ENCODE measurements at places on chromosomes 3 and 15.

DNA sequence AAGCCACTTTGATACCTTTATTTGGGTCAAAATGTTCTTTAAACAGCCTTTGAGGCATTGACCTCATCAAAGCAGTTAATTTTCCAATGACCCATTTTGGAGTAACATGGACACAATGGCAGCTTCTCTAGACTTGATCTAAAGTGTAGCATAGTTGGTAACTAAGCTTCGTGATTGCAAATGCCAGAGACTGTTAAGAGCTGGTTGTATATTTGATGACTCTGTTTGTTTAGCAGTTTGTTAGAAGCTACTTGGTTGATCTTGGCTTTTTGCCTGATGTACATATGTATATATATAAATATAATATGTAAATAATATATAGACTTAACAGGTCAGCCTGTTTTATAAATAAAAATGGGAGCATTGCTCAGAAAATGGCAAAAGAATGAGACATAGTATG lies 68.4 kb downstream of the MITF start:
- DNase-seq = no peak

- DNase-seq = no peak
Observed at GRCh38 chr15:69735121-69735520, 282.5 kb downstream of the RPLP1 start.

DNA sequence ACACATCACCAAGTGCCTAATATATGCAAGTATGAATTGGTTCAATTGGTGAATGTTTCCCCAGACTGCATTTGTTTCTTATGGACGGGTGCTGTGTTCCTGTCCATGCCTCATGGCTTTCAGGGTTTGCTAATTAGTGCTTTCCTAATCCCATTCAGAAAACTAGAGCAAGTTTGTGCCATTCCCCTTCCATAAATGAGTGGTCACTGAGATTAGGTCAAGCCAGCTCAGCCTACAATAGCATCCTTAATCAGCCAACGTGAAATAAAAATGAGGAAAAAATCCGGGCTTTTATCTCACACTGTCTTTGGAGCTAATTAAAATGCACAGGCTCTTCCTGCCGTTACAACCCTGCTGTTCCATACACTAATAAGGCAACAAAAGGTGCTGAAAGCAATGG lies 788.8 kb downstream of the ROBO1 start:
- no peak for DNase-seq

DNA sequence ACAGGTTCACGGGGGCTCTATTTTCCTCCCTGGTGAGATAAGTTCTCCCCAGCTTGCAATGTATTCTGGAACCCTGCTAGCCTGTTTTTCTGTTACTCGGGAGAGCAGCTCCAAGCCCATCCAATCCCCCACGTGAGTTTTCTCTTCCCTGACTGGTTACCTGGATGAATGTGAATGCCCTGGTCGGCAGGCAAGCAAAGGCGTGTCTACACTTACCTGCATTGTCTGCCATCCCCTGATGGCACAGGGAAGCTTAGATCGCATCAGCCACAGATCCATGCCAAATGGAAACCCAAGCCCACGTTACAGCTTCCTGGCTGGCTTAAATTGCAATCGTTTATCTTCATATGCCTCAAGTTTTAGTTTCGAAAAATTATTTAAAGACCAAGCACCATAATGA lies 149.9 kb downstream of the FOXP1 start:
- no peak for DNase-seq

DNA sequence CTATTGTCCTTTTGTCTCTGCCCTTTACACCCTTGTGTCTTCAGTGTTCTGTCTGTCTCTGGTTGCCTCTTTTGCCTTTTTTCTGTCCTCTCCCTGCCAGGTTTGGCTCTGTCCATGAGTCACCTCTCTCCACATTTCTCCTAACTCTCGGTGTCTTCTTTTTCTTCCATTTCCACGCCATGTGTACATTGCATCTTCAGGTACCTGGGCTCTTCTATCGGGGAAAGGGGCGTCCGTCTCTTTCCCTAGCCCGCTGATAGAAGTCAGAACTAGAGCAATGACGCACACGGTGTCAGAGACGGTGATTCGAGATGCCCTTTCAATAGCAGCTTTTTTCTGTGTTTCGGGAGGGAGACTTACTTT lies 641 bp downstream of the OPA1 start:
- no peak for DNase-seq

GRCh38 chr3:135084405-135084804 lies 289.3 kb downstream of the EPHB1 start:
- DNase-seq = no peak

GRCh38 chr3:177431525-177432176 lies 234.4 kb upstream of the TBL1XR1 start:
- no peak for DNase-seq

GRCh38 chr3:11534793-11535101 lies 109.0 kb downstream of the VGLL4 start:
- DNase-seq = no peak

GRCh38 chr3:30443756-30444673 lies 162.4 kb upstream of the TGFBR2 start:
- no peak for DNase-seq

- DNase-seq = no peak
Observed at GRCh38 chr15:65329288-65329983, 25.0 kb downstream of the RNU5B-1 start.

Data from D721Med (cell line).